ENCODE measurements at places on chromosomes 4 and X.

GRCh38 chr4:56619816-56620215, 61.3 kb downstream of the HOPX start:
- DNase-seq, result no peak

DNA sequence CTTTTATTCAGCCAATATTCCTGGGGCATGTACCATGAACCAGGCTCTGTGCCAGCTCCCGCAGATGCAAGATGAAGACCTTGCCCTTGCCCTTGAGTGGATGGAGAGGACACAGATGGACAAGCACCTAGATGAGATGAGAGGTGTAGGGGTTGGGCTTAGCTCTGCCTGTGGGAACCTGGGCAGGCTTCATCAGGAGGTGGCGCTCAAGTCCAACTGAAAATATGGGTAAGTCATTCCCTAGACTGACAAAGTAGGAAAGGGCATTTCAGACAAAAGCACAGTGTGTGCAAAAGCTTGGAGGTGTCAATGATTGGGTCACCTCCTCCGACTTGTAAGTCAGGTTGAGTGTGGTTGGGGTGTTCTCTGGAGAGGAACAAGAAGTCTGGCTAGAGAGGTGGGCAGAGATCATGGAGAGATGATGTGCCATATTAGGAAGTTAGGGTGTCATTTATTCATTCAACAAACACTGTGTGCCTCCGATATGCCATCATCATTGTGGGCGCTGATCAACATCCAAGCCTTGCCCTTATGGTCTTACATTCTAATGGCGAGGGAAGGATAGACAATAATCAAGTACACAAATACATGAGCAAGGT, 64.6 kb downstream of the ANAPC4 start:
- peak; percentile 68 for DNase-seq

GRCh38 chr4:23728971-23729370, 160.9 kb downstream of the PPARGC1A start:
- DNase-seq, result no peak

DNA sequence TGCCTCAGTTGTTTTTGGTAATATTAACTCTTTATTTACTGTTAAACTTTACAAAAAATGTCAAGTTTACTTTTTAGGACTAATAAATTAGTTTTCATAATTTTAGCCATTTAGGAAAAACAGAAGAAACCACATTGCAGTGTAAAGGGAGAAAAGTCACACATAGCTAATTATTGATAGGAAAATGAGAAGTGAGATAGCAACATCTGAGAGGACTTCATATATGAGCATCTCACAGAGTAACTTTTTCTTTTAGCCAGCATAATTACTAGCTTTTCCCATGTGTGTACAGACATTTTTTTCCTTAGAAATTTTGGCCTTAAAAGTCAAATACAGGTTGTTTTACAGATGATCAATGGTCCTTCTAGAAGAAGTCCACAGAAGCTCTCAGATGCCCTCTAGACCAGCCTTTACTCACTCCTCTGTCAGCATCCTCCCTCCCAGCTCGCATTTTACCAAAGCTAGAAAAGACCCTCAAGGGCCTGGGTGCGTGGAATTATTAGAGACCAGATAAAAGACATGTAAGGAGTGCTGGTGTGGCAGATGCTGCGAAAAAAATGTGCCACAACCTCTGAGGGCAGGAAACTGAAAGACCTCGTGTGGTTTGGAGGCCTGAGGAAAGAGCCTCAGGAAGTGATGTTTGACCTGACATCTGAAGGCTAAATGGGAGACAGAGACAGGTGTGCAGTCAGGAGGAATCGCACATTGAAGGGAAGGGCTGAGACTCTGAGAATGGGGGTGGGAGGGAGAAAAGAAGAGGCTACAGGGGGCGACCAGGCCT, 156.9 kb downstream of the CBR4 start:
- no peak for DNase-seq

- DNase-seq, result no peak
Measured at GRCh38 chrX:46637938-46638337, 64.4 kb downstream of the CHST7 start.

DNA sequence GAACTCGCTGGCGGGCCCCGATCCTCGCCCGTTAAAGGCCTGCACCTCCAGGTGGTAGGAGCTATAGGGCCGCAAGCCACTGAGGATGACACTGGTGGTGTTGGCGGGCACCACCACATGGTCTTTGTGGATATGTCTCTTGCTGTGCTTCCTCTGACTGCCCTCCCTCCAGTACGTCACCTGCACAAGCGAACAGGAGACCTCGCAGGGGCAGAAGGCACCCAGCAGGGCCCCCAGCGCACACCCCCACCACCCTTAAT, 20.7 kb downstream of the L1CAM start:
- no peak for DNase-seq

DNA sequence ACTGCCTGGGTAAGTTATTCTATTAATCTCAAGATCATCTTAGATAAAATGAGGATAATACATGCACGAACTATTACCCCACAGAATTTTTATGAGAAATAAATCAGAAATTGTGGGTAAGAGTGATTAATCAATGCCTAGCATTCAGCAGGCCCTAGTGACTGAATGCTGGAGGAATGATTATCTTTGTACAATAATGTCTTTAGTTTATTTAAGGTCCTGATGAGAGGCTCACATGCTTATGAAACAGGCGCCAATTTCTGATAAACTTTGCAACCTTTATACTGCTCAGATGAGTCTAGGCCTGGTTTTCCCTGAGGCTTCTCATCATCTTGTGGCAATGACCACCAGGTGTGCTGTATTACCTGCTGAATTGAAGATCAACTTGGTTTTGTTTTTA, 27.8 kb upstream of the BMP2K start:
- DNase-seq, result no peak

DNA sequence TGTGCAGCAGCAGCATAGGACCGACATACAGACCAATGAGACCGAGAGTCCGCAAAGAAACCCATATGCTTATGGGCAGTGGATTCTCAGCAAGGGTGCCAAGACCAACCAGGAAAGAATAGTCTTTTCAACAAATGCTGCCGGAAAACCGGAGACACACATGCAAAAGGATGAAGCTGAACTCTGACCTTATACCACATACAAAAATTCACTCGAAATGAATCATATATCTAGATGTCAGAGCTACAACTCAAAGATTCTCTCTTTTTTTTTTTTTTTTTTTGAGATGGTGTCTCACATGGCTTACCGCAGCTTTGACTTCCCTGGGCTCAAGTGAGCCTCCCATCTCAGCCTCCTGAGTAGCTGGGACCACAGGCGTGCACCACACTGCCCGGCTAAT, 16.0 kb upstream of the MXD4 start:
- no peak for DNase-seq

- no peak for DNase-seq
Measured at GRCh38 chr4:123599061-123599919, 202.7 kb downstream of the SPRY1 start.

- DNase-seq, result no peak
Measured at GRCh38 chr4:109154424-109154823, 148.0 kb downstream of the COL25A1 start.

DNA sequence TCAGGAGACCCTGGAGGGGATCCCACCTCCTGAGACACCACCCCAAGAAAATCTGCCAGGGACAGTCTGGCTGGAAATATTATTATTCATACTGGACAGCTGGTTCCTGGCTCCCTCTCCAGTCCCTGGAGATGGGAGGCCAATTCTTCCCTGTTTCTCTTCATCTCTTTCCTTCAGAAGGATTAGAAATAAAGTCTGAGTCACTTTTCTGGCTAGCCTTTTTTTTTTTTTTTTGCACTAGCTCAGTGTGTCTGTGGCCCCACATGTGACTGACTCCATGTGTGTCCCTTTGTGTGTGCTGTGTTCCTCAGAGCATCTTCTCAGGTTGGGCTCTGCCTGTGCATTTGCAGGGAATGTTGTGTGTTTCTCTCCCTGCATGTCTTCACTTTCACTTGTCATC, 1.8 kb upstream of the FRMPD3 start:
- DNase-seq, result no peak
